ENCODE measurements at places on chromosomes 11 and 22. TPM values are rescaled to one million over a fixed set of nuclear protein-coding genes. Genes with fewer than 3 reads are reported as not detected.

DNA sequence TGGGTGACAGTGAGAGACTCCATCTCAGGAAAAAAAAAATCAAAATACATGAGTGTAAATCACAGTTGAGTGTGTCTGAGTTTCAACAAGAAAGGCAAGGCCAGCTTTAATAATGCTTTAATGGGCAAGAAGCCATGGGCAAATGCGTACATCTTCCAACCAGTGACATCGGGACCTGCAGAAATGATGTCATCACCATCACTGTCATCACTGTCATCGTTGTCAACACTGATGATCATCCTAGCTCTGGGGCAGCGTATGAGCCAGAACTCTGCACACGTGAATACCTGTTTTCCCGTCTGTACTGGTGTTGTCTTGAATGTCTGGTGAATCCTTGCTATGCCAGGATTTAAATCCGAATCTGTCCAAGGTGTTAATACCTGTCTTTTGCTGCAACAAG, 712.5 kb downstream of the BRD1 start:
- DNase-seq: no peak

DNA sequence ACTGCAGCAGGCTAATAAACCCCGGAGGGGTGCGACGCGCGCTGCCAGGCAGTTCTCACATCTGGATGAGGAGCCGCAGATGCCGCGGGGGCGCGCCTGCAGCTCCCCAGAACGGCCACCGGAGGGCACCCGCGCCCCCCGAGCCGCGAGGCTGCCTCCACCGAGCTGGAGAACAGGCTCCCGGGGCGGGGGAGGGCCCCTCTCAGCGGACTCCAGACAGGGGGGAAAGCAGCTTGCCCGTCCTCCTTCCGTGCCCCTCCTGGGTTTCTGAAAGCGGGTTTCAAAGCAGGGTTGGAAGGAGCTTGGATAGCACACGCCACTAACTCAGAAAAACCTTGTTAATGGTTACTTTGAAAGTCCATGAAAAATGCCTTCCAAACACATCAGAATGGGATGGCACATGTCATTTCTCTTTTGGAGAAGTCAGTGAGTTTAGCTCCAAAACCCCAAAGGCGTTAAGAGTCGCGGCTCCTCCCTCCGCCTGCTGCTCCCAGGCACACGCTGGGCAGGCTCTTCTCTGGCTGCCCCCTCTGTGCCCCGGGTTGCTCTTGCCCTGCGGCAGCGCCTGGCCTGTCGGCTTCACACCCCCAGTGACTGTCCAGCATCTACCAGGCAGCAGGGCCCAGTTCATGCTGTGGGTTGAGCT, 317.8 kb downstream of the NTM start:
- DNase-seq: peak; percentile 74

DNA sequence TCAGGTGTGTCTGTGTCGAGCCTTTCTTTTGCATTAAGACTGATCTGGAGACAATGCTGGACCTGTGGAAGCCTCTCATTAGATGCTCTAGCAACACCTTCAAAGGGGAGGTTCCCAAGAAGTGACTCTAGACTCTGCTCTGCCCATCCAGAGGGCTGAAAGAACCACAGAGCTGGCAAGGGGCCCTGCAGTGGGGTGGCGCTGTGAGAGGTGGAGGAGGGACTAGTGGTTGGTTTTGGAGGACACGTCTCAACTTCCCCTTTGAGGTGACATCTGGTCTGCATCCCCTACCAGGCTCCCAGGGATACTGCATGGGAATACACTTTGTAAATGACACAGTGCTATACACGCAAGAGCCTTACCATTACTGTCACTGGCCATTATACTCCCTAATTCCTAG, 34.2 kb upstream of the SYT13 start:
- no peak for DNase-seq

MOGAT2 gene
- total RNA-seq: 0.17 TPM

DNA sequence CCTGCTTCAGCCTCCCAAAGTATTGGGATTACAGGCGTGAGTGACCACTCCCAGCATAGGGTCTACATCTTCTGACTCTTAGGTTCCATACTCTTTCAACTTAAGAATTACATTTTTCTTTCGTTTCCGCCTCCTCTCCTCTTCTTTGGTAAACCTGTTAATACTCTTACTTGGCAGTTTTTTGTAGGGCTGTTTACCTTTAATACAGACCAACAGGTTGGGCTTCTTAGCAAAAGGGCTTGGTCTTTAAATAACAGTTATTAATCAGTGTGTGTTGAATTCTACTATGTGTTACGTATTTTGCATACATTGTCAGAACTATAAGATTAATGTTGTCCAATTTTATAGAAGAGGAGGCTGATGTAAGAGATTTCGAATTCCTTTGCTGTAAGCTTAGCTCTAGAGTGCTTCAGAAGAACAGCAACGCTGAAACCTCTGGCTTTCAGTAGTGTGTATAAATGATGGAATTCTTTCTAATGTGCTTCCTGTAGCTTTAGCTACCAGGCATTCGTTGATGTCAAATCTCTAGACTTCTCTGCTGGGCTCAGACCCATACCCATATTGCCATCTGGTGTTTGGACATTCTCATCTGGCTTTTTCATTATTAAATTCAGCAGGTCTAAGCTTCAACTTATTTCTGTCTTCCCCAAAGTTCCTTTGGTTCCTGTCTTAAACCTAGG, 3.1 kb downstream of the FDX1 start:
- no peak for DNase-seq

DNA sequence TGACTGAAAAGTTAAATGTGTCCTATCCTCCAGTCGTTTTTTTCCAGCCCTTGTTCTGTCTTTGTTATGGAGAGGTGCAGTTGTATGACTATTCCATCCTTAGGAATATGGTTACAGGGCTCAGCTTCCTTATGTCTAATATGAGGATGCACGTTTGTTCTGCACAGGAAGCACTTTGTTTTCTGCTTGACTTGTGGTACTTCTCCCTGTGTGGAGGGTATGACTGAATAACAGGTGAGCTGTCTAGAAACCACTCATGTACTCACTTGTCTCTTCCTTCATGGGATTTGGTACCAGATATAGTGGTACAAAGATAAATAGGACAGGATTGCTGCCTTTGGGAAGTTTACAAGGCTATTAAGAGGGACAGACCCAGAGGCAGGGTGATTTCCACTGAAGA, 17.4 kb downstream of the CABIN1 start:
- no peak for DNase-seq

- DNase-seq: peak; percentile 25
Observed at GRCh38 chr11:95593111-95593510, 196.5 kb downstream of the FAM76B start.

DNA sequence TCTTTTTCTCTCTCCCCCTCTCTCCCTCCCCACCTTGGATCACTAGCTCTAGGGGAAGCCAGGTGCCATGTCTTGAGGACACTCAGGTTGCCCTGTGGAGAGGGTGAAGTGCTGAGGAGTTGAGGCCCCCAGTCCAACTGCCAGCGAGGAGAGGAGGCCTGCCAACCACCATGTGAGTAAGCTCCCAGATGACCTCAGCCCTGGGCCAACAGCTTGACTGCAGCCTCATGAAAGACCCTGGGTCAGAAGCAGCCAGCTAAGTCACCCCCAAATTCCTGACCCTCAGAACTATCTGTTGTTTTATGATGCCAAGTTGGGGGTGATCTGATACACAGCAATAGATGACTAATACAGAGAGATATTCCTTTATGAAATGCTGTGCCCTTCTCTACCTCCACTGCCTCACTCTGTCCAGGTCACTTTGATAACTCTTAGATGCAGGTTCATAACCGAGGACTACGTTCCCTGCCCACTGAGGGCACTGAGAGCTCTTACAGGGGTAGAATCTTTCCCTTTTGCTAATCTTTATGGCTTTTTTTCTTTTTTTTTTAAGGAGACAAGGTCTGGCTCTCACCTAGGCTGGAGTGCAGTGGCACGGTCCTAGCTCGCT, 8.0 kb downstream of the ARFGAP3 start:
- DNase-seq: no peak

DNA sequence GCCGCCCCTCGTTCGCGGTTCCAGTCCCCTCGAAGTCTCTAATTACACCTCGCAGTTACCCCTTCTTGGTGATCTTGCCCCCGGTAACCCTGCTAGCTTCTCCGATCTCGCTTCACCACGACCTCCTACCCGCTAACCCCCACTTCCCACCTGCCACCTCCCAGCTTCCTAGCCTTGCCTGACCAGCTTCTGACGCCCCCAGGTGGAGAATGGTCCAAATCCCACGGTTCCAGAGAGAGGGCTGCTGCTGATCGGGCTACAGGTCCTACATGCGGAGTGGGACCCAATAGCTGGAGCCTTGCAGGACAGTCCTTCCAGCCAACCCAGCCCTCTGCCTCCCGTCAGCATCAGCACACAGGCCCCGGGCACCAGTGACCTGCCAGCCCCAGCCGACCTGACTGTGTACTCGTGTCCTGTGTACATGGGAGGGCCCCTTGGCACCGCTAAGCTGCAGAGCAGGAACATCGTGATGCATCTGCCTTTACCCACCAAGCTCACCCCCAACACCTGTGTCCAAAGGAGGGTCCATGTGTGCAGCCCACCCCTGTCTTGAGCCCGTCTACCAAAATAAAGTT, 31.9 kb downstream of the RRP8 start:
- no peak for DNase-seq

RAG2 gene
- total RNA-seq: not detected

- DNase-seq: no peak
Observed at GRCh38 chr11:72844356-72844755, 30.1 kb downstream of the ATG16L2 start.

MMP7 gene
- total RNA-seq: not detected

GRCh38 chr22:22386602-22387385, 121.7 kb downstream of the ZNF280B start:
- DNase-seq: no peak

JHY gene
- 1.8 TPM for total RNA-seq

KCNQ1OT1 gene
- total RNA-seq: 0.35 TPM

- DNase-seq: peak; percentile 88
Observed at GRCh38 chr22:45645526-45646414, 25.9 kb upstream of the ATXN10 start.

SCO2 gene
- total RNA-seq: 1.3 TPM

ATP5MG gene
- total RNA-seq: 756 TPM

DNA sequence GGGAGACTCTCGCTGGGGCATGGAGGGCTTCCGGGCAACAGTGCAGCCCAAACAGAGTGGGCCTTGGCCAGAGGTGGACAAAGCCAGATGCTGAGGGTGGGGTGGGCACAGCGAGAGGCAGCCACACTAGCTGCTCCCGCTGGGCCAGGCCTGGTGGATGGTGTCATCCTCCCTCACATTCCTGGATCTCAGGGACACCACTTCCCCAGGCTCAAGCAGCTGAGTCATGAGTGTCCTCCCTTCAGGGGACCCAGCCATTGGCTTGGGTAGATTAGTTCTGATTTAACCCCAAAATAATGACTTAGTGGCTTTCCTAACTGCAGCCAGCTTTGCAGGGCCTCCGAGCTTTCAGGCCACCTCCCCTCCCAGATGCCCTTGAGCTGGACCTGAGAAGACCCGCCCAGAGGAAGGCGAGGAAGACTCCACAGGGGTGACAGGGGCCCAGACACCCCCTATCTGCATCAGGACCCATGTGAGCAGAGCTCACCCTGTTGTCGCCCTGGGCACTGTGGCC, 25.9 kb upstream of the WNT7B start:
- peak; percentile 34 for DNase-seq

- DNase-seq: no peak
Observed at GRCh38 chr11:111176603-111177002, 68.9 kb upstream of the POU2AF2 start.

- no peak for DNase-seq
Observed at GRCh38 chr11:95138448-95138847, 48.8 kb downstream of the ENDOD1 start.

- DNase-seq: no peak
Observed at GRCh38 chr11:36105743-36106581, 162.1 kb downstream of the LDLRAD3 start.

LSP1 gene
- total RNA-seq: 22.9 TPM

GRCh38 chr22:42064629-42065028, 6.0 kb downstream of the NAGA start:
- no peak for DNase-seq

OR4S1 gene
- not detected for total RNA-seq

DNA sequence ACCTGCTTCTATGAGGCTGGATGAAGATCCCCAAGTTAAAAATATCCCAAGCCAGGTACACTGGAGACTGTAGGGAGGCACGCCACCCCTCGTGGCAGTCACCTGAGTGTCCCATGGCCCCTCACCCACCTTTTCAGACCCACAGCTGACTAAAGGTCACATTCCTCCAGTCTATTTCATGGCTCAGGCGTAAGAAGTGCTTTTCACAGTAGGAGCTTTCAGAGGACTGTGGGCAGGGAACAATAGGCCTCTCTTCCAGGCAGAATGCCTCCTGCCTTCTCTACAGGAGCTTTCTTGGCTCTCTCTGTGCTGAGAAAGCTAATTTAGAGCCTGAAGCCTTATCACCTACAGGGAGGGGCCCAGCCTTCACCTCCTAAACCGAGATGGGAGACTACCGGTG, 73.8 kb downstream of the C11orf58 start:
- no peak for DNase-seq

GRCh38 chr11:83725728-83726127, 439.6 kb upstream of the CCDC90B start:
- no peak for DNase-seq

- DNase-seq: no peak
Observed at GRCh38 chr11:35785287-35786167, 123.0 kb downstream of the TRIM44 start.

- no peak for DNase-seq
Observed at GRCh38 chr11:125955856-125956255, 10.0 kb downstream of the VSIG10L2 start.

DNA sequence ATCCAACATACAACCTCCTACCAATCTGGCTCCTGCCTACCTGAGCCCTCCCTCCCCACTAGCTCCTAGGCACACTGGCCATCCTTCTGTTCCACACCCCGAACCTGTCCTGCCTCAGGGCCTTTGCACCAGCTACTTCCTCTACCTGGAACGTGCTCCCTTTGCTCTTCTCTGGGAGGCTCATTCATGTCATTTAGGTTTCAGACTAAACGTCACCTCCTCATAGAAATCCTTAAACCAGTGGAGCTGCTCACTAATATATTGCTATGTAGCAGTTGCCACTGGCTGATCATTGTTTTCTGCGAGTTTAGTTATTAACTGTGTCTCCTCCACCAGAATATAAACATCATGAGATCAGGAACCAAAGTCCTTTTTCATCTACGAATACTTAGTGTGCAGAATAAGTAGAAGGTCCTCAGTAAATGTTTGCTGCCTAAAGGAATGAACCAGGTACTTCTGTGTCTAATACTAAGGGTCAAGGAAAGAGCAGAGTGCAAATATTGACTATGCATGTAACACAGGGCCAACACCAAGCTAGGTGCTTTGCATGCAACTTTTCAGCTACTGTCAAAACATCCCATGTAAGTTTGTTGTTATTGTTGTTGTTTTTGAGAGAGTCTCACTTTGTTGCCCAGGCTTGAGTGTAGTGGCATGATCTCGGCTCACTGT, 277.6 kb upstream of the SYN3 start:
- no peak for DNase-seq

GRCh38 chr22:49925525-49926128, 7.2 kb downstream of the CRELD2 start:
- no peak for DNase-seq

- no peak for DNase-seq
Observed at GRCh38 chr11:101128571-101129202, 926 bp downstream of the PGR start.
